ENCODE measurements at places on chromosomes 11 and 22.

DNA sequence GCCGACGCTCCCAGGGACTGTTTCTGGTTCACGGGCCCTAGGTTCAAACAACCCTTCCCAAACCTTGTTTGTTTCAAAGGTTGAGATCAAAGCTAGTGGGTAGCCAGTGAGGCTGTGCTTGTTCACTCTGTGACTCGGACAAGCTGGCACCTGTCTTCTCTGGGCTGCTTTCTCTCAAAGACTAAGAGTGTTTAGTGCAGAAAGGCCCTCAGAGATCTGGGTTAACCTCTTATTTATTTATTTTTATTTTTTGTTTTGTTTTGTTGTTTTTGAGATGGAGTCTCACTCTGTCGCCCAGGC, 13.0 kb upstream of the MALAT1 start:
- DNase-seq = no peak

DNA sequence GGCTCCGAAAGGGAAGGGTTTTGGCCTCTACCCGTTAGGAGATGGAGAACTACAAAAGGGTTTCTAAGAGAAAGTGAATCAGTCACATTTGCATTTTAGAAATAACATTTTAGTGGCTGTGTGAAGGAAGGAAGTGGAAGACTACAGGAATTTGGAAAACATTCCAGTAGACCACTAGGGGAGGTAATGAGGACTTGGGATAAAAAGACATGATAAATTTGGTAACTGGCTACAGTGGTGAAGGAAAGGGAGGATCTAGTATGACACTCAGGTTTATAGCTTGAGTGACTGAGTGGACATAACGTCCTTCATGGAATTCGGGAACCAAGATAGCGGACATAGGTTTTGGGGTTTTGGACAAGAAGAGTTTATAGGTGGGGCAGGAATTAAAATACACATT, 7.0 kb upstream of the RRM1 start:
- DNase-seq = no peak

- no peak for DNase-seq
These were observed 7.5 kb downstream of the FXYD6 start for GRCh38 chr11:117868815-117869561.

DNA sequence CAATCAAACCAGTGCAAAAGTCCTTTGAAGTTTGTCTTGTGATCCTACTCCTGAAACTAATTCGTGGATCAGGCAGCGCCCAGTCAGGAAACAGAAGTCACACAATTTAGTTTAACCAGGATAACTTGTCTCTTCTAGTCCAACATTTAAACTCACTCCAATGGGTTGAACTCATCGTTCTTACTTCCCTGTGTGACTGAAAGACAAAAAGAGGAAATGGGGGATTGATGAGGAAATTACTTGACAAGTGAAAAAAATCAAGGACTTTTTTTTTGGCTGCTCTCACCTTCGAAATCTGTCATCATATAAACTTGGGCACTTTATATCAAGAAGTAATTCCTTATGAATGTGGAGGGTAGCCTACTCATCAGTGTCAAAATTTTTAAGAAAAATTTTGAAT, 78.4 kb downstream of the HSD17B12 start:
- DNase-seq = no peak

DNA sequence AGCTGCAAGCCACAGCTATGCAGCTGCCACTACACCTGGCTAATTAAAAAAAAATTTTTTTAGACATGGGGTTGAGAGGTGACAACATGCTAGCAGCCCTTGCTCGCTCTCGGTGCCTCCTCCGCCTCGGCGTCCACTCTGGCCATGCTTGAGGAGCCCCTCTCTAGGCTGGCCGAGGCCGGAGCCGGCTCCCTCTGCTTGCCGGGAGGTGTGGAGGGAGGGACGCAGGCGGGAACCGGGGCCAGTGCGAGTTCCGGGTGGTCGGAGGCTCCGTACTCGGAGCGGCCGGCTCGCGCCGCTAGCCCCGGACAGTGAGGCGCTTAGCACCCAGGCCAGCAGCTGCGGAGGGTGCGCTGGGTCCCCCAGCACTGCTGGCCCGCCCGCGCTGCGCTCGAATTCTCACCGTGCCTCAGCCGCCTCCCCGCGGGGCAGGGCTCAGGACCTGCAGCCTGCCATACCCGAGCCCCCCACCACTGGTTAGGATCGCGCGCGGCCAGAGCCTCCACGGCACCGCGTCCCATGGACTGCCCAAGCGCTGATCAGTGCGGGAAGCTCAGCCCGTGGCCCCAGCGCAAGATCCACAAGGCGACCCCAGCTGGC, 10.7 kb downstream of the MYO18B start:
- DNase-seq = no peak

- no peak for DNase-seq
These were observed 136.4 kb downstream of the CCDC81 start for GRCh38 chr11:86511086-86511551.

GRCh38 chr22:45612940-45613339, 58.7 kb upstream of the ATXN10 start:
- no peak for DNase-seq

DNA sequence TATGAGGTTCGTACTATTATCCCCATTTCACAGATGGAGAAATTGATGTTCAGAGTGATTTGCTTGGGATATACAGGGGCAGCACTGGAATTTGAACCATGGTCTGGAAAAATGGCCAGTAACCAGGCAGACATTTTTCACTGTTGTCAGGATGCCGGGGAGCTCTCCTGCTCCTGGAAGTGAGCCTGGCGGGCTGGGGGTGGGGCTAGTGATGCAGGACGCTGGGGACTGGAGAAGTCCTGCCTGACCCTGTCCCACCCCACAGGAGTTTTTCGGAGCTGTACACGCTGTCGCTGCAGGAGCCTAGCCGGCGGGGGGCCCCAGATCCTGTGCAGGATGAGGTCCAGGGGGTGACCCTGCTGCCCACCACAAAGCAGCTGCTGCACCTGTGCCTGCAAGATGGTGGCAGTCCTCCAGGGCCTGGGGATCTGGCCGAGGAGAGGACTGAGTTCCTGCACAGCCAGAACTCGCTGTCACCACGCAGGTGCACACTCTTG, 11.1 kb downstream of the SIPA1 start:
- no peak for DNase-seq
